ENCODE measurements at places on chromosomes 6 and 20.

DNA sequence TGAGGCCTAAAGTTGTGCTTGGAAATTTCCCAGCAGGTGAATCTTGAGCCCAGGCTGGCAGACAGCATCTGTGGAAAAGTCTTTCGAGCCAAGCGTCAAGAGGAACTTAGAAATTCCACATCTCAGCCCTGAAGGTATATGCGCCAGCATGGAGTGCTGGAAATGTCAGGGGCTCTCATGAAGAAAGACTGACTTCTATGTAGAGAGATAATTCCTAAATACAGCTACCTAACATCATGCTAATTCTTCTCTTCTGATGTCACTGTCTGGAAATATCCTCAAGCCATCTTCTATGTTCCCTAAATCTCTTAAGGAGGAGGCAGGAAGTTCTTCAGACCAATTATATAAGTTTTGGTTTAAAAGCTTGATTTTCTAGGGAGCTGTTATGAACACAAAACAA lies 492.4 kb upstream of the MARCKS start:
- no peak for DNase-seq

DNA sequence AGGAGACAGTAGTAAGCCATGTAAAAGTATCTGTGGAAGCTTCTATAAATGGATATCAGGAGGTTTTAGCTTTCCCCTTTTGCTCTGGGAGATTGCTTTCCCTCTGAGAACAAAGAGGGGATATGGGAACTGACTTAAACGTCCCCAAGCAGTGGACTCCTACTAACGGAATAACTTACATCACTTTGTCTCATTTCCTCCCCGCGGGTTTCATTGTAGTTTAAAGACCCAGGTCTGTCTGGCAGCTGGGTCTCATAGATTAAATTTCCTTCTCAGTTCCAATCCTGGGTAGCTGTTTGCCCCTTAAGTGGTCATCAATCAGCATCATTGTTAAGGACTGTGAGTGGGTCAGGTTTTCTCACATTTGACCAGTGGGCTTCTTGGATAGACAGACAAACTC lies 68.7 kb downstream of the PLAGL1 start:
- DNase-seq, result no peak

DNA sequence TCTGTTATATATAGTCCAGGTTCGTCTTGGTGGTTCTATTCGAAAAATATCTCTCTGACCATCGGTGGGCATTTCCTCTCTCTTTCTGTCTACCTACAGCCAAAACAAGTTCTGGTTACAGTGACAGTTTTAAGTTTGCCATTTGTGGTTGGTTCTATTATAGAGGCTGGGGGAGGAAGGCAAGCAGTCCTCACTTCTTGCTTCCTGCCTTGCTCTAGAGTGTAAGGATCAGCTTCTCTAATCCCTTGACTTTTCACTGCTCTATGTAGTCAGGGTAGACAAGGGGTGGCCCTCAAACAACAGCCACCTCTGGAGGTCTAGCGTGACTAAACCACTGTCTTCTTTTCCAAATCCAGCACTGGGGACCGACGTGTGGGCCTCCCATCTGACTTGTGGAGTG lies 16.1 kb downstream of the E2F3 start:
- no peak for DNase-seq

- no peak for DNase-seq
These were observed 78.7 kb downstream of the PLCB1 start for GRCh38 chr20:8210749-8211148.

Measured in AG04450 (cell line).